Stomach (tissue), 19 donors: ENCODE measurements at places on chromosomes 3 and 15. TPM values are rescaled to one million over a fixed set of nuclear protein-coding genes. Genes with fewer than 3 reads are reported as not detected.

Gene FBXO22
- total RNA-seq: 30.1 TPM

Gene TUSC2
- total RNA-seq: 2.3 TPM

Gene PRTG
- total RNA-seq: 0.72 TPM

DNA sequence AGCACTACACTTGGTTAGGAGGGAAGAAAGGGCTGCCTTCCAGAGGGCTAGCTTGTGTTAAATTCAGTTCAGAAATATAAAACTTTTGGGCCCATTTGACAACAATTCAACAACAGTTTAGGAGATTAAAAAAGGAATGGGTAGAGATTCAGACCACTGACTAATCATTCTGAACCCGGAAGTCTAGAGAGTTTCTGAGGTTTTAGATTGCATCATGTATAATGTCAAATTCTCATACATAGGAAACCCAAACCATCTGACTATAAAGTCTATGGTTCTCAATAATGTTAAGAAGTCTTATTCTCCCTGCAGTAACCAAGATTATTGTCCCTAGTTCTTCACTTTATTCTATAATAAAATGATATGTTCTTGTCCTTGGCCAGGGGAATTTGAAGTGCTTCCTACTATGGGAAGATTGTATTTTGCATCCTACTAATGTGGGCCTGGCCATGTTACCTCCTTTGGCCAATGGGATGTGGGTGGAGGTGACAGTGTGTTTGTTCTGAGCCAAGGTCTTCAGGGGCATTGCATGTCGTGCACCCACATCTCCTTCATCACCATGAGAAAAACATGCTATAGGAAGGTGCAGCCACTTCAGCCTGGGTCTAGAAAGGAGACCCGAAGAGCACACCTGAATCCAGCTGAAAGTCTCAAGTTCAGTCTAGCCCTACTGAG is 66.4 kb upstream of the CCNL1 start:
- DNase-seq: no peak

GRCh38 chr15:39756806-39757522 is 25.7 kb downstream of the FSIP1 start:
- no peak for DNase-seq

- no peak for DNase-seq
Observed at GRCh38 chr3:51680663-51681230, 9.7 kb downstream of the TEX264 start.

- no peak for DNase-seq
Observed at GRCh38 chr3:117191245-117191644, 481.7 kb downstream of the TUSC7 start.

GRCh38 chr15:70090436-70091296 is 7.1 kb downstream of the TLE3 start:
- no peak for DNase-seq

DNA sequence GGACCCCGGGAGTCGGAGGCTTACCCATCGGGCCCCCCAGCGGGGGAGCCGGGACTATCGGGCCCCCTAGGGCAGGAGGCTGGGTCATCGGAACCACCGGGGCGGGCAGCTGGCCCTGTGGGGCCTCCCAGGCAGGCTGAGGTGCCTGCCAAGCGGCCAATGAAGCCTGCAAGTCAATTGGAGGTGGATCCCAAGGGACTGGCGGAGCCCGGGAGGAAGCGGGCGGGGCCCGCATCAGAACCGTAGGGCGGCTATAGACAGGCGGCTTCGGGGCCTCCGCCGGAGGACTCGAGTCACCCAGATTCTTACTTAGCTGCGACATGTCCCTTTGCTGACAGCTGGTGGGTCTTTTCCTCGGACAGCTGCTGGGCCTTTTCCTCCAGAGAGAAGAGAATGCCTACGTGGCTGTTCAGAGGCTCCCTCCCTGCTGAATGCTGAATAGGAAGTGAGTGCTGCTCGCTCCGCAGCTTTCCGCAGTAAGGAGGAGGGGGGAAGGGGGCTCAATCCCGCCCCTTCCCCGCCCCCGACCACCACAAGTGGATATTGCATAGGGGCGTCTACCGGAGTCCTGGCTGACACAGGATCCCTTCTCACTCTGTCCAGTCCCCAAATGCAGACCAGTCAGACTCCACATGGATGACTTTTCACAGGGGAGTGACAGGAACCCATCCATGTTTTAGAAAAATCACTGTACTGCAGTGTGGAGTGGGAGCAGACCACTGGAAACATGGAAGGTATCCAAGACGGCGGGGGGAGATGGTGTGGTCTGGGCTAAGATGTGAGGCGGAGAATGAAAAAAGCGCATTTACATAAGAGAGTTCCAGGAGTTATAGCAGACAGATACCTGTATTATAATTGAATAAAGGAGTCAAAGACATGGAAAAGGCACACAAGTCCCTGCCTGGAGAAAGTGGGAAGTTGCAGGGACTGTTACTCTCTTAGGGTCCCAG is at the start of gene MAGEL2:
TSS of gene MAGEL2 (minus strand) at position 447 of the 950 bp plus-strand sequence. CDS start at position 322, 125 bp downstream.
- peak; percentile 84 for DNase-seq

GRCh38 chr3:158470944-158471638 is 99.9 kb upstream of the MLF1 start:
- DNase-seq: no peak

GRCh38 chr3:40714771-40715345 is 190.1 kb downstream of the ZNF621 start:
- DNase-seq: no peak
